Activated CD4-positive, alpha-beta memory T cell treated with anti-CD3 and anti-CD28 coated beads, Interleukin-2, amount 10 ng/mL, durations not matched to agents 7 days and 5 days (primary cell): ENCODE measurements at places on chromosomes 3 and 15. TPM values are rescaled to one million over a fixed set of nuclear protein-coding genes. Genes with fewer than 3 reads are reported as not detected.

- H3K4me3 ChIP-seq = no peak overlapping the region
- H3K36me3 ChIP-seq = no peaks in the 10 kb centered on the region
- no peak overlapping the region for H3K27ac ChIP-seq
These were observed 6.2 kb downstream of the PAK6 start for GRCh38 chr15:40244961-40245523.

- peaks cover 22% of the 10 kb centered on the region for H3K4me1 ChIP-seq
- DNase-seq = no peak
- no peaks in the 10 kb centered on the region for H3K27me3 ChIP-seq
These were observed 584.4 kb upstream of the TBL1XR1 start for GRCh38 chr3:177781686-177782161.

- peaks cover 17% of the 10 kb centered on the region for H3K27me3 ChIP-seq
- no peaks in the 10 kb centered on the region for H3K4me1 ChIP-seq
- no peak overlapping the region for H3K4me3 ChIP-seq
- DNase-seq = no peak
These were observed 279.6 kb downstream of the KLF13 start for GRCh38 chr15:31606194-31606669.

- H3K36me3 ChIP-seq = no peaks in the 10 kb centered on the region
- H3K27ac ChIP-seq = no peak overlapping the region
- DNase-seq = no peak
- H3K4me1 ChIP-seq = no peaks in the 10 kb centered on the region
These were observed 462.2 kb upstream of the RARB start for GRCh38 chr3:24965706-24966385.

Gene TEX9
- total RNA-seq = 0.38 TPM

Gene PLA1A
- total RNA-seq = 0.25 TPM

Gene ADGRG7
- not detected for total RNA-seq

Gene MCTP2
- total RNA-seq = 48.7 TPM
